ENCODE measurements at places on chromosomes 2 and 18.

DNA sequence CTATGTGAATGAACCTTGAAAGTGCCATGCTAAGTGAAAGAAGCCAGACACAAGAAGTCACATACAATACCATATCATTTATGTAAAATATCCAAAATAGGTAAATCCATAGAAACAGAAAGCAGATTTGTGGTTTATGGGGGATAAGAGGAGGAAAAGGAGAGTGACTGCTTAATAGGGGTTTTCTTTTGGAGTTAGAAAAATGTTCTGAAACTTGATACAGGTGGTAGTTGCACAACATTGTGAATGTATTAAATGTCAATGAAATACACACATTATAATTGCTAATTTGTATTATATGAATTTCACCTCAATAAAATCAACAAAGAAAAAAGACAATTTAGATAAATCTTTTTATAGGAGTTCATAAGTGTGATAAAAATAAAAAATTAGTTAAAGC lies 37.1 kb downstream of the MEMO1 start:
- DNase-seq = no peak

GRCh38 chr18:47296462-47296861 lies 45.0 kb upstream of the SKOR2 start:
- no peak for DNase-seq

DNA sequence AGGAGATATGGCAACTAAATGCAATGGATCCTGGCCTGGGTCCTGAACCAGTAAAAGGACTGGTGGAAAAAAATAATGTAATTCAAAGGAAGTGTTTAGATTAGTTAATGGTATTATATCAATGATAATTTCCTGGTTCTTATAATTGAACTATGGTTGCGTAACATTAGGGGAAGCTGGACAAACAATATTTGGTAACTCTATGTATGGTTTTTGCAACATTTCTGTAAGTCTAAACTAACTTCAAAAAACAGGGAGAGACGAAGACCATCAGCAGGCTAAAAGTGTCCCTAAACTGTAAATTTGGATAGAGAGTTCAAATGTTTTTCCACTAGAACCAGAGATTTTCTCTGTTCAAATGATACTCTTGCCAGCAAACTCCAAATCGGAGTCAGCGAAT lies 36.9 kb downstream of the KLF7 start:
- no peak for DNase-seq

DNA sequence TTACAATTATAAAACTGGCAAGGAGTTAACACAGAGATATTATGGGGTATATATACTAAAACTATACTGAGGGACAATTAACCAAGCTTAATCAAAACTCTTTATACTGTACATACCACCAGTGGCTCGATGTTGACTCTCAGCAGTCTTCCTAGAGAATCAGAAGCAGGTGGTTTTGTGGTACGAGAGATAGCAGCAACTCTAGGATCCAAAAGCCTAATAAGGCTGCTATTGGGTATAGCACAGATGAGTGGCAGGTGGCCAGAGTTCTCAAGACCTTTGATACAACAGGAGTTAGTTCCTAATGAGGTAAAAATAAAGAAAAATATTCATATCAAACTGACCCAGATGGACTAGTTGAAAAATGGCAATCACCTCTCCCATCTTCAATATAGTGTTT lies 45.5 kb upstream of the COL5A2 start:
- no peak for DNase-seq

DNA sequence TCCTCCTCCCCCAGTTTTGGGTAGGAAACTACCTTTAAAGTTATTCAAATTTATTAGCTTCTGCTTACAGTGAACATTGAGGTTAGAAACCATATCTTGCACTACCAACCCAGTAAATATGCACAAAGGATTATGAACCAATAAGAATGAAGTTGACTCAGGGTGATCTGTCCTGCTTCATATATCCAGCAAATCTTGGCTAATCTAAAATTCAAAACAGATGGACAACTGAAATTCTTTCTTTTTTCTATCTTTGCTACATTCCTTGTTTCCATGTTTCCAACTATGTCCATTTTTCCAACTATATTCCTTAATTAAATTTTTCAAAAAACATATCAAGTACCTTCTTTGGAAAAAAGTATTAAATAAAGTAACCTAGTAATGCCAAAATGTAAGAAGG lies 149.3 kb downstream of the FAM124B start:
- DNase-seq = no peak

GRCh38 chr2:217599906-217600305 lies 402.9 kb downstream of the TNS1 start:
- no peak for DNase-seq

GRCh38 chr2:96248624-96249023 lies 17.2 kb downstream of the TMEM127 start:
- DNase-seq = no peak

- no peak for DNase-seq
Measured at GRCh38 chr18:9516437-9517064, 41.2 kb downstream of the RALBP1 start.

- DNase-seq = no peak
Measured at GRCh38 chr18:35368595-35368994, 8.5 kb downstream of the ZNF396 start.

GRCh38 chr2:141490886-141491285 lies 639.9 kb downstream of the LRP1B start:
- no peak for DNase-seq

DNA sequence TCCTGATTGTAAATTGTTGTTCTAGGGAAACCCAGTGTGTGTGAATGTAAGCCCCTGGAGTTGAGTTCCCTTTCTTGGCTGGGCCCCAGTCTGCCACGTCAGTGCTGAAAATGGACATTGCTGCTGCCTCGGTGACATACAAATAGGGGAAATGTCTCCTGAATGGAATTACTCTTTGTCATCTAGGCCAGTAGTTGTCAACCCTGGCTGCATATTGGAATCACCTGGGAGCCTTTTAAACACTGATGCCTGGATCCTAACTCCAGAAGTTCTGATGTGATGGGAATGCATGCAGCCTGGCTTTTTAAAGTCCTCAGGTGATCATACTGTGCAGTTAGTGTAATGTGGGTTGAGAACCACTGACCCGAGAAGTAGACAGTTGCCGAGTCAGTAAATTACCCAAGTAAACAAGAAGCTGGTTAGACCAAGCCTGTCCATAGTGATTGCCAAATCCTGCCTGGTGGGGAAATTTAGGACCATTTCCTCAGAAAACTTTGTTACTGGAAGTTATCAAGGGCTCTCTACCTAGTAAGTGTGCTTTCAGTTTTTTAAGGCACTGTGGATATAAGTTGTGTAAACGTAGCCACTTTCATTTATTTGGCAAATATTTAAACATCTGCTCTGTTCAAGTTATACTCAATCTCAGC lies 27.6 kb upstream of the IL1R1 start:
- DNase-seq = no peak

DNA sequence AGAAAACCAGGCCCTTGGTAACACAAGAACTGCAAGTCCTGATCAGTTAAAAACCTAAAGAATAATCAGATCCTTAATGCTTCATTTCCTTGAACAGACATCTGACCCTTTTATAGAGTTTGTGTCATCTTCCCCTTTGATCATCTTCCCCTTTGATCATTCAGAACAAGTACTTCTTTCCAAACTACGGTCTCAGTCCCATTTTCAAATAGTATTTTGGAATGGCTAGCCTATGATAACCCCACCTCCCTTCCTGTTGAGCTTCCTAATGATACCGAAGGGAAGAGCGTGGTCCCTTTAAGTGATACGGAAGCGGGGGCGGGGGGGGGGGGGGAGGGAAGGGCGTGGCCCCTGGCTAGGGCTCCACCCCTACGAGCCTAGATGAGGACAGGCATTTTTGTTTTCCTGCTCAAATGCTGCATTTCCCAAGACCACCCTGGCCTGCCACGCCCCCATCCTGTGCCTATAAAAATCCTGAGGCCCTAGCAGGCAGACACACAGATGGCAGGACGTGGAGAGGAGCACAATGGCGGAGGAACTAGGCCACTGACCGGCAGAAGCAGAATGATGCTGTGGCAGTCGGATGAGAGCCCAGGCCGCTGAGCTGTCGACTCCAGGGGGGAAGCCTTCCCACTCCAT lies 24.1 kb upstream of the CHRNA1 start:
- DNase-seq = no peak

DNA sequence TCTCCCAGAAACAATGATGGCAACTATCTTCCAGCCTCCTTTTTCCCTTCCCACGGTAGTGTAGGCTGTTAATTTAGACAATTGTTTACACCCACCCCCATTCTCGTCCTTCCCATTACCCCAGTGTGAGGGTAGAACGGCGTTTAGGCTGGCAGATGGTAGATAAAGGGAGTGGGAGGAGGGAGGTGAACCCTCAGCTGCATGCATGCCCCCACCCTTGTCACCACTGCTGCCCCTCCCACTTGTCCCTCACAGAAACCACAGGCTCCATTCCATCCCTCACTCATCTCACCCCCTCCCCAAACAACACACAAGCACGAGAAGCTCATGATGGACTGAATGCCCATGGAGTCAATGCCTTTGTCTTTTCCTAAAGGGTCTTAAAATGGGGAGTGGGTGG lies 107.9 kb upstream of the PARD3B start:
- DNase-seq = no peak

DNA sequence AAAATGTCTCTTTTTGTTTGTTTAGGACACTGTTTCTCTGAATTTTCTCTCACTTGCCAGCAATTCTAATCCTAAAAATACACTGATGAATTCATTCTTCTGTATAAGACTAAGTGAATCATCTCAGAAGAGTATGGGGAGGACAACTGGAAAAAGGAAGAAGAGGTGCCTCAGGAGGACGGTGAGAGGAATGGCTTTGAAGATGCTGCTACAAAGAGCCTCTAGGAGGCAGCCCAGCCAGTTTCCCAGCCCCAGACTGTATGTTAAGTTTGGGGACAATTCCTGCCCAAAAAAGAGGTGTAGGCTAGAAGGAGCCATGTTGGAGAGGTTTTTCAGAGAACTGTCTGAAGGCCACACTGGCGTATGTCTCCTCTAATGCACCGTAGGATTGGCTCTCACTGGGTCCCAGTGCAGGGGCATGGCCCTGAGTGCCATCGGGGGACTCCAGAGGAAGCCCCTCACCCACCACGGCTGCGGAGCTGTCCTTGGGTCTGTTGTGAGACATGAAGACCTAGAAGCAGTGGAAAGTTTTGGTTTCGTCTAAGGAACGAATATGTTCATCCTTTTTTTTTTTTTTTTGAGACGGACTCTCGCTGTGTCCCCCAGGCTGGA lies 3.1 kb upstream of the SDC1 start:
- DNase-seq = no peak

DNA sequence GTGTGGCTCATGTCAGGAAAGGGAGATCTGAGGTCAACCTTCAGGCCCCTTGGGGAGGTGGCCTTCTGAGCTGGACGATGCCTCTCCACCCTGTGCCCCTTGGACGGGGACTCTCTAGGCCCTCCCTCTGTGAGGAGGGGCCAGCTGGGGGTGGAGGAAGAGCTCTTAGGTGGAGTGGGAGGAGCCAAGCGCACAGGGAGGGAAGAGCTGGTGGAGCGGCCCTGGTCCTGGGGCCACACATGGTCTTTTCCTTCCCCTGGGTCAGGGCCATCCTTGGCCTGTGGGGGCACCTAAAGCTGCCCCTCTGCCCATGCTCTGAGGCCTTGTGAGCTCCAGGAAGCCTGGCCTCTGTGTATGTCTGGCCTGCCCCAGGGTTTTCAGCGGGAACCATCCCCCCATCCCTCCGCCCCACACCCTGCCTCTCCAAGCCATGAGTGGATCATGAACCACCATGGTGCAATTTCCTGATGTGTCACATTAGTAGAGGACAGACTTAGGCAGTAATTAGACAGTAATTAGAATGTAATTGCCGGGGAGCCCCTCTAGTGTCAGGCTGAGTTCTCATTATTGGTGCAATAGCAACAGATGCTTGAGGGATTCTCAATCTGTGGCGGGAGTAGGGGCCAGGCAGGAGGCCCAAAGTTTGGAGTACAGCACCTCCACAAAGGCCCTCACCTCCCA lies 63.0 kb downstream of the GLI2 start:
- DNase-seq = no peak

GRCh38 chr2:151200277-151200676 lies 61.4 kb downstream of the RBM43 start:
- DNase-seq = no peak

DNA sequence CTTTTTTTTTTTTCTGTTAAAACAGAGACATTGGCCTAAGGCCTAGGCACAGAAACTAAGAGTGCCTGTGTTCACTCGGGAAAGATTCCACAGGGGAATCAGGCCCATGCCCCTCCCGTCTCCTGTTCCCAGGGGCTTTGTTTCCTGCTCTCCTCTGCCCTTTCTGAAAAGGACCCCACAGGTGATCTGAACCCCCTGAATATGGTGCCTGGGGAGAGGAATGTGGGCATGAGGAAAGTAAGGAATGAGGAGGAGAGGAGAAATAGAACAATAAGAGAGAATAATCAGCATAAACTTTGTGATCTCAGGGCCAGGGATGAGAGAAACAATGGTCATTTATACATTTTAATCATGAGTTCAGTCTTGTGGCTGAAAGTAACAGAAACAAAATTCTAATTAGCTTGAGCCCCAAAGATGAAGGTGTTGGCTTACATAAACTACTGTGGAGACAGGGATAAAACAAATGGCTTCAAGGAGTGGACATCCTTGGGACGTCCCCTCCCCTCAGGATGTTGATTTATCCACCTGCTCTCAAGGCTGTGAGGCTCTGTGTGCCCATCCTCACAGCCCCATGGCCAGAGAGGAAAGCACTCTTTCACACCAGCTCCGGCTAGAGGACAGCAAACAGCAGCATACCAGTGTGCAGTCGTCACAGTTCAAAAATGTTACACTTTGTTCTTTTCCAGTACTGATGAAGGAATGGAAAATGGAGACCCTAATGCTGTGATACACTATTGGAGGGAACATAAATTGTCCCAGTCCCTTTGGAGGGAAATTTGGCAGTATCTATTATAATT lies 46.4 kb upstream of the MRPL33 start:
- DNase-seq = no peak

- DNase-seq = no peak
Measured at GRCh38 chr2:120720746-120721375, 14.8 kb upstream of the GLI2 start.

- no peak for DNase-seq
Measured at GRCh38 chr2:129642526-129643043, 336.9 kb upstream of the RAB6C start.

DNA sequence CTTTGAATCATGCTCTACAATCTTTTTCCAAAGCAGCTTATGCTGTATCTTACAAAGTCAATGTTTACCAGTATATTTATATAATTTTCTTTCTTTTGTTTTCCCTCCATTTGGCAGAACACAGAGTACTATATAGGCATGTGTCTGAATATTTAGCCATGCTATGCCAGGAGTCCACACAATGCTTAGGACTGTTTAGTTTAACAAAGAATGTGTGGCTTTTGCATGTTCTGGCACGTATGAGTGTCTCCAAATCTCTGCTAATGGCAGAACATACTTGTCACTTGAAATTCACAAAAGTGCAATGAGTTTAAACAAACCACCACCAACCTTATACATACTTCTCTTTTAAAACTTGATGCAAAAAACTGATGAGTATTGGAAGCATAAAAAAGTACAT lies 268.0 kb downstream of the NR4A2 start:
- no peak for DNase-seq

Measured in activated gamma-delta T cell (primary cell).